ENCODE measurements at places on chromosomes 2 and 18.

- no peak for DNase-seq
- H3K4me3 ChIP-seq: no peak overlapping the region
- no peak overlapping the region for H3K27ac ChIP-seq
- H3K4me1 ChIP-seq: peaks cover 48% of the 10 kb centered on the region
Measured at GRCh38 chr2:9767656-9768281, 75.5 kb upstream of the TAF1B start.

GRCh38 chr18:75408554-75409506 is 18.7 kb downstream of the SMIM21 start:
- no peak overlapping the region for H3K4me3 ChIP-seq
- H3K36me3 ChIP-seq: no peaks in the 10 kb centered on the region
- H3K27me3 ChIP-seq: no peaks in the 10 kb centered on the region
- no peaks in the 10 kb centered on the region for H3K4me1 ChIP-seq
- H3K27ac ChIP-seq: no peak overlapping the region

GRCh38 chr2:179141206-179141605 is 91.3 kb upstream of the CCDC141 start:
- no peak overlapping the region for H3K27ac ChIP-seq
- H3K4me3 ChIP-seq: no peak overlapping the region
- peaks cover 7% of the 10 kb centered on the region for H3K4me1 ChIP-seq

GRCh38 chr2:241892299-241893137 is 23.0 kb downstream of the RTP5 start:
- no peak for DNase-seq
- no peak overlapping the region for H3K27ac ChIP-seq
- H3K4me1 ChIP-seq: no peaks in the 10 kb centered on the region
- no peaks in the 10 kb centered on the region for H3K36me3 ChIP-seq

- no peaks in the 10 kb centered on the region for H3K36me3 ChIP-seq
- H3K4me3 ChIP-seq: no peak overlapping the region
- H3K4me1 ChIP-seq: no peaks in the 10 kb centered on the region
Measured at GRCh38 chr2:180474716-180475115, 467.6 kb upstream of the CWC22 start.

- H3K4me1 ChIP-seq: no peaks in the 10 kb centered on the region
- no peaks in the 10 kb centered on the region for H3K36me3 ChIP-seq
- no peak overlapping the region for H3K27ac ChIP-seq
- H3K27me3 ChIP-seq: no peaks in the 10 kb centered on the region
- DNase-seq: no peak
- H3K4me3 ChIP-seq: no peak overlapping the region
Measured at GRCh38 chr2:131156452-131157149, 51.5 kb downstream of the PLEKHB2 start.

DNA sequence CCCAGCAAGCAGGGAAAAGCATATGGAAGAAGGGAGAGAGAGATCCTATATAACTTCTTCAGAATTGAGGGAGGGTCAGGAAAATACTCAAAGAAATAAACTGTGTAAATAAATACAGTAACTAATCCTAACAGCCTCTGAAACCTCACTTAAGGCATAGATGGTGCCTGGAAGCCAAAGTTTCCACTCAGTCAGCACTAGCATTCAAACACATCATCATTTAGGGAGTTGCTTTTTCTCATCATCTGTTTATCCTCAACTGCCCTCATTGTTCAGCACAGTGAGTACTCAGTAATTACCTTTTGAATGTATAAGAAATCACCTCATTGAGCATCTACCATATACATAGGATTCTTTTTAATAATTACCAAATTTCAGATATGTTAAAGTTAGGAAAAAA is 262.9 kb downstream of the C1D start:
- H3K27me3 ChIP-seq: peaks cover under 1% of the 10 kb centered on the region
- H3K36me3 ChIP-seq: no peaks in the 10 kb centered on the region
- H3K4me1 ChIP-seq: peaks cover 6% of the 10 kb centered on the region
- H3K4me3 ChIP-seq: no peak overlapping the region
- DNase-seq: no peak

DNA sequence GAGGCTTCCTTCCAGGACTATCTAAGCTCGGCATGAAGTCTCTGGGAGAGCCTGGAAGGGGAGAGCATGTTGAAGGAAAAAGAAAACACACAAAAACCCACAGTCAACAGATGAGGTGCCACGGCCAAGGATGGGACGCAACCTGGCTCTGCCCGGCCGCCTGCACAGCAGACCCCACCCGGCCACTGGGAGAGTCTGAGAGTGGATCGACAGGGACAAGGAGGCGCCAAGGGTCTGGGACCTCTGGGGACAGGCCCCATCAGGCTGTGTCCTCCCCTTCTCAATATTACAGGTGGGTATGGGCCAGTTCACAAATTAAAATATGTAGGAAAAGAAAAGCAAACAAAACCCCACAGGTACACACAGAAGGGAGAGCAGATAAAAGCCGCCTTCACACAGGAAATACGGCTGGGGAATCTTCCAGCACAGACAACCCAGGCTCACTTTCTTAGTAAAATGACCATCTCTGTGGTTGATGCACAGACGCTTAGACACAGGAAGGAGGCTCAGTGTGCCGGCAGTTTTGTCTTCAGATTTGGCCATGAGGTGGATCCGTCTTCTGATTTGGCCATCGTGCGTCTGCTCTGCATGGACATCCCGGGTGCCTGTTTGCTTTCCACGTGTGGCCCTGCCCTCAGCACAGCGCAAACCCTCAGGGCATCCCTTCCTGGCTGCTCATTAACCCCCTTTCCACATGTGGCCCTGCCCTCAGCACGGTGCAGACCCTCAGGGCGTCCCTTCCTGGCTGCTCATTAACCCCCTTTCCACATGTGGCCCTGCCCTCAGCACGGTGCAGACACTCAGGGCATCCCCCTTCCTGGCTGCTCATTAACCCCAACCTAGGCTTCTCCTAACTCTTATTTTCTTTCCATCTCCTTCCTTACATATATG is 138.4 kb downstream of the EIPR1 start:
- DNase-seq: no peak
- H3K27me3 ChIP-seq: no peaks in the 10 kb centered on the region
- H3K4me1 ChIP-seq: peaks cover 12% of the 10 kb centered on the region
- H3K27ac ChIP-seq: no peak overlapping the region
- H3K36me3 ChIP-seq: no peaks in the 10 kb centered on the region
- no peak overlapping the region for H3K4me3 ChIP-seq

- H3K36me3 ChIP-seq: no peaks in the 10 kb centered on the region
- no peak overlapping the region for H3K27ac ChIP-seq
- no peaks in the 10 kb centered on the region for H3K27me3 ChIP-seq
- no peak for DNase-seq
- H3K4me3 ChIP-seq: no peak overlapping the region
- H3K4me1 ChIP-seq: no peaks in the 10 kb centered on the region
Measured at GRCh38 chr2:198807131-198807530, 650.6 kb downstream of the SATB2 start.

- H3K4me3 ChIP-seq: no peak overlapping the region
- H3K4me1 ChIP-seq: peaks cover 5% of the 10 kb centered on the region
Measured at GRCh38 chr2:181774685-181775084, 94.4 kb upstream of the NEUROD1 start.

DNA sequence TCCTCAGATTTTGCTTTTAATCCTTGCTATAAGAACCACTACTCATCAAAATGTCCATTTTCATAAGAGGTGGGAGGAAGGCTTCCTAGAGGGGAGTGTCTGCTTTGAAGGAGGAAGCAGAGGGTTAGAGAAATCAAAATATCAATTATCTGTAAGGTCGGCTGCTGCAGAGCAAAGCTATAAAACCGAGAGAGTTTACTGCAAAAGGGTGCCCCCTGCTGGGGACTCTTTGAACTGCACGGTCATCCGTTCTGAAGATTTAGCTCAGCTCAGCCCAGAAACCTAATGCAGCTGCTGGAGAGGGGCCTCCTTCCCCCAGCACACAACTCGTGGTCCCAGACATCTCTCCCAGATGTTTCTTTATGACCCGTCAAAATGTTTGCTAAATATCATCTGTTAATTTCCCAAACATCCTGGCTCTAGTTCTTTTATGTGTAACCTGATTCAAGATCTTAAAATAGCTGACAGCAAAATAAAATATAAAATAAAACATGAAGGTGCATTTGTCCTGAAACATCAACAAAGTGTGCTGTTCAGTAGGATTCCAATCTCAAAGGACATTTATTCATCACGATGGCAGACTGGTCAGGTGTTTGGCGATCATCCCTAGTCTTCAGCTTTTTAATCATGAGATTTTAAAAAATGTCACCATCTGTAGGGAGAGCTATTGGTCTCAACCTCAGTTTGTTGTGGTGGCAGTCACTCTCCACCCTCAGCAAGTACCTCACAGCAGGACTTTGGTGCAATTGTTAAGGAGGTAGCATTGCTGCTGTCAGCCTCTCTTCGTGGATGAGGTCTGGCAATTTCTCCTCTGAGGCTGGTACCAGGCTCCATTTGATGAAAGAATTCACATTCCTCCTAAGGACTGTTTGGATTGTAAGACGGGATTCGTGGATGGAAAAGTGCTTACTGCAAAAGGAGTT is 185.9 kb downstream of the MTX2 start:
- H3K27me3 ChIP-seq: peaks cover 76% of the 10 kb centered on the region
- DNase-seq: peak; percentile 82

- no peak for DNase-seq
- H3K27ac ChIP-seq: no peak overlapping the region
- H3K4me1 ChIP-seq: no peaks in the 10 kb centered on the region
Measured at GRCh38 chr2:44392338-44392943, 30.7 kb downstream of the CAMKMT start.

- H3K27ac ChIP-seq: no peak overlapping the region
- H3K4me3 ChIP-seq: no peak overlapping the region
- DNase-seq: no peak
Measured at GRCh38 chr2:66334237-66335029, 100.5 kb upstream of the MEIS1 start.

DNA sequence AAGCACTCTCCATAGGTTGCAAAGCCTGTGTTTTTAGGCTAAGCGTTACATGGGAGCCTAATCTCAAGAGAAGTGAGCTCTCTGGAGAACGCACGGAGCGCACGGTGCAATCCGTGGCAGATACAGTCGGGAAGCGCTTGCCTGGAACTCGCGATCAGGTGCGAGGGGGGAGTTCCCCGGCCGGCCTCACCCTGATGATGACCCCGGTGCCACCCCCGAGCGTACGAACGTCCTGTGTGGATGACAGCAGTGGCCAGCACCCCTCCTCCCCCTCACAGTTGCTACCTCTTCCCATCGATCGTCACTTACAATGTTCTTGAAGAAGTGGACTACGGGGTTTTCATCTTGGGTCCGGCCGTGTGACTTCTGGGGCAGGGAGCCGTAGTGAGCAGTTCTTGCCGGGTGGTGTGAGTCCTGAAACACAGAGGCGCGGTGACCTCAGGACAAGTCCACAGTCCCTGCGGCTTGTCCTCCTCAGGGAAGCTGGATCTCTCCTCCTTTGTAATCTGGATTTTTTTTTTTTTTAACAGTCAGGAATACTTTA is 142.9 kb downstream of the MBP start:
- no peaks in the 10 kb centered on the region for H3K4me1 ChIP-seq
- H3K36me3 ChIP-seq: no peaks in the 10 kb centered on the region
- H3K27me3 ChIP-seq: no peaks in the 10 kb centered on the region
- H3K4me3 ChIP-seq: no peak overlapping the region

DNA sequence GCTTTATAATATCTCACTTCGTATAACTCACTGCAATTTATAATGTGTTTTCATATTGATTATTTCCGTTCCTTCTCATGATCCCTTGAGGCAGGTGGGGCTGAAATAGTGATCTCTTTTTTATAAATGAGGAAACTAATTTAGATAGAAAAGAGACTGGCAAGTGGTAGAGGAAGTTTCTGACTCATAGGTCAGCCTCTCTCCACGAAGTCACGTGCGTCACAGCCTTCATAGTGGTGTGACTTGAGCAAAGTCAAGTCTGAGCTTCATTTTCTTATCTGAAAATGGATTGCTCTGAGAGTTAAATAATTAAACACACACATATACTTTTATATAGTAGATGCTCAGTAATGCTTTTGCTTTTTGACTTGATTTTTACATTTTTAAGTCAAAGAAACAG is 19.9 kb downstream of the ABCG5 start:
- no peak overlapping the region for H3K4me3 ChIP-seq
- peaks cover 19% of the 10 kb centered on the region for H3K27me3 ChIP-seq
- DNase-seq: no peak
- no peaks in the 10 kb centered on the region for H3K4me1 ChIP-seq
- H3K27ac ChIP-seq: no peak overlapping the region

DNA sequence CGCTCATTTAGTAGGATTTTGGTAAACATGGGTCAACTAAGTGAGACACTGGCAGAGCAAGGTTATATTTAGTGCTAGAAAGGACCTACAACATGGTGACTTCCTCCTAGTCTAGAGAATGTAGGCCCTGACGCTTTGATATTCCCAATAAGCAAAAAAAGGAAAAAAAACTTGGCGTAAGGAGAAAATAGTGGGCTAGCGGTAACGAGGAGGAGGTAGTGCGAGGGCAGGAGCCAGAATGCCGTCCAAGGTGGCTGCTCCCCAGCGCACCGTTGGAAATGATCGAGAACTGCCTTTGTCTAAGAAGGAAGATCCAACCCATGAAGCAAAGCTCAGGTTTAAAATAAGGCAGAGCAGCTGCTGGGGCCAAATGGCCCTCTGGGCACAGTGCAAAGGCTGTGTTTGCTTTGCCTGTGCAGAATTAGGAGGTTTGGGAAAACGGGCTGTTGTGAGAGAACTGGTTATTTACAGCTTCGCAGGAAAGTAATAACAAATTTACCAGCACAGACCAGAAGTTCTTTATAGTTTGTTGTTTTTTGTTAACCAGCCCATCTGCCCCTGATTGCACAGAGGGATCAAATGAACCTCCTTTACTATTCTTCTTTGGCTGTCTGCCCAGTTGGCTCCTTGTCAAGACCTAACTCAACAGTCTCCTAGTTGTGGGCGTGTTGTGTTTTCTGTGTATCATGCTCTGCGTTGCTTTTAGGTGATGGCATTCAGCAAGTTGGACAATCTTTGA is 86.6 kb downstream of the ITGB1BP1 start:
- peak overlapping the region; percentile 47 for H3K27ac ChIP-seq
- no peak overlapping the region for H3K4me3 ChIP-seq
- DNase-seq: no peak

- no peaks in the 10 kb centered on the region for H3K36me3 ChIP-seq
- no peaks in the 10 kb centered on the region for H3K27me3 ChIP-seq
- peak overlapping the region; percentile 93 for H3K27ac ChIP-seq
- peaks cover 92% of the 10 kb centered on the region for H3K4me1 ChIP-seq
- H3K4me3 ChIP-seq: peak overlapping the region; percentile 85
- no peak for DNase-seq
Measured at GRCh38 chr18:75214766-75215510, 4.3 kb downstream of the TSHZ1 start.

- DNase-seq: no peak
- H3K4me1 ChIP-seq: peaks cover 17% of the 10 kb centered on the region
Measured at GRCh38 chr2:88932686-88933085, 241.2 kb downstream of the RPIA start.

DNA sequence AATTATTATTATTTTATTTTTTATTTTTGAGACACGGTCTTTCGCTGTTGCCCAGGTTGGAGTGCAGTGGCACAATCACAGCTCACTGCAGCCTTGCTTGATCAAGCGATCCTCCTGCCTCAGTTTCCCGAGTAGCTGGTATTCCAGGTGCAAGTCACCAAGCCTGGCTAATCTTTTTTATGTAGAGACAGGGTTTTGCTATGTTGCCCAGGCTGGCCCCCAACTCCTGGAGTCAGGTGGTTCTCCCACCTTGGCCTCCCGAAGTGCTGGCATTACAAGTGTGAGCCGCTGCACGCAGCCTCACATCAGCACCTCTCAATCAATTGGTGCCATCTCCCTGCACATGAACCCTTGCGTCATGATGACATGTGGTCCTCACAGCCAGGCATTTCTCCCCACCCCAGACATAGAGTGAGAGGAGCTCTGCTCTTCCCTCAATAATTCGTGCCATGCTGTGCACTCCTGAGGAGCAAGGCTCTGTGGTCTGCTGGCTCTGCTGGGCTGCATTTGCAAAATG is 5.9 kb downstream of the INPP5D start:
- H3K27ac ChIP-seq: no peak overlapping the region
- DNase-seq: no peak
- H3K4me1 ChIP-seq: peaks cover 39% of the 10 kb centered on the region
- no peak overlapping the region for H3K4me3 ChIP-seq
